GOT3 (cell line): ENCODE measurements at places on chromosomes 6 and 20.

GRCh38 chr6:131182991-131183425, 47.7 kb downstream of the AKAP7 start:
- no peak for DNase-seq

DNA sequence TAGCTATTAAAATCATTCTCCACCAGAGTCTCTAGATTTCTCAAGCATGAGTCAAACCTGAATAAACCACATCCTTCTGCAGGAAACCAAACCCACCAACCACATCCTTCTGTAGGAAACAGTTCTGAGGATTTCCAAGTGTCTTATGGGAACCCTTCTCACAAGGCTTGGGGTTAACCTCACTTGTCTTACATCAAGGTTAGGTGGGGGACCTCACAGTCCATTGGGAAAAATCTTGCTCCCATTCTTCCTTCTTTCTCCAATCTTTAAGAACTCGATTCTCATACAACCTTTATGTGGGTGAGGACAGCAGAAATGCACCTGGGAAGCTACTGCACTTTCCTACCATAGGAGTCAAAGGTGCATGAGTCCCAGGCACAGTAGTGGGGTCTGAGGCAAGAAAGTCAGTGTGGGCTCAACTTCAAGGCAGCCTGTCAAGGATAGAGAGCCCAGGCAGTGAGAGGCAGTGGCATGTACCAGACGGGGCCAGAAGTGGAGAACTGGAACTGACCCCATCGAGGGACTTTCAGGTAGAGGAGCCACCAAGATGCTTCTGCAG, 114.5 kb downstream of the SLC22A3 start:
- no peak for DNase-seq

- no peak for DNase-seq
Observed at GRCh38 chr6:72621291-72622093, at the start of gene KCNQ5. TSS of gene KCNQ5 (plus strand) at chr6:72622064.

GRCh38 chr6:13065581-13065980, 262.8 kb downstream of the TBC1D7 start:
- no peak for DNase-seq

DNA sequence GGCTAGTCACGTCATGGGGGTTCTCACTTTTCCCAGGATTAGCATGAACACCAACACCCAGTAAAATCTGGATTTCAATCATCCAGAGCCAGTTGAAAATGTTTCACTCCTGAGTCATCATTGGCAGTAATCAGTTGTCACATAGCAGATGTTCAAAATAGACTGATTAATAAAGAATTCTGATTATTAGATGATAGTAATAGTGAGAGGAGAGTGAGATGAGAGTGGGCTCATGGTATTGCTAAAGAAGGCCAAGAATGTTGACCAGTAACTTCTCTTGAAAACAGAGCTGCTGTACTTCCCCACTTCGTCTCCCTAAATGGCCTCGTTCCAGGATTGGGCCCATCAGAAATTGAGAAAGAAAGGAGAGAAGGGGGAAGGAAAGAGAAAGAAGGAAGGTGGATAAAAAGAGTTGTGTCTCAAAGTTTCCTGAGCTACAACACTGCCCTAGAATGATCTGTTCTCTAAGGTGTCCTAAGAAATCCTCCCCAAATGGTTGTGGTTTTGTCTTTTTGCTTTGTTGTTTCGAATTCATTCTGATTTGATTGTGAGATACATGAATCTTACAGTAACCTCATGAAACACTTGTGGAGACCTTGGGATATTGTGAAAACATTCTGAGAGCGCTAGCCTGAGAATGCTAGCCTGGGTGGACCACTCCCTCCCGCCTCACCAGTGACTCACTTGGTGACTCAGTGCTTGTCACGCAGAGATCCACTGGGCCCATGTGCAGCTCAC, 502.2 kb upstream of the JARID2 start:
- peak; percentile 28 for DNase-seq
